ENCODE measurements at places on chromosomes 4 and X.

GRCh38 chr4:102143433-102143832 lies 201.8 kb downstream of the SLC39A8 start:
- DNase-seq: no peak

- DNase-seq: no peak
Measured at GRCh38 chrX:23952984-23953907, 45.4 kb downstream of the CXorf58 start.

GRCh38 chrX:112642349-112642748 lies 37.4 kb downstream of the LHFPL1 start:
- DNase-seq: no peak

GRCh38 chr4:183053681-183054080 lies 45.4 kb upstream of the WWC2 start:
- DNase-seq: no peak

- peak; percentile 77 for DNase-seq
Measured at GRCh38 chrX:129193357-129193756, 329.9 kb downstream of the SMARCA1 start.

GRCh38 chr4:117514391-117515175 lies 429.2 kb upstream of the TRAM1L1 start:
- no peak for DNase-seq
